Cortex of kidney (tissue), 1 donor: ENCODE measurements at places on chromosomes 7 and 10.

DNA sequence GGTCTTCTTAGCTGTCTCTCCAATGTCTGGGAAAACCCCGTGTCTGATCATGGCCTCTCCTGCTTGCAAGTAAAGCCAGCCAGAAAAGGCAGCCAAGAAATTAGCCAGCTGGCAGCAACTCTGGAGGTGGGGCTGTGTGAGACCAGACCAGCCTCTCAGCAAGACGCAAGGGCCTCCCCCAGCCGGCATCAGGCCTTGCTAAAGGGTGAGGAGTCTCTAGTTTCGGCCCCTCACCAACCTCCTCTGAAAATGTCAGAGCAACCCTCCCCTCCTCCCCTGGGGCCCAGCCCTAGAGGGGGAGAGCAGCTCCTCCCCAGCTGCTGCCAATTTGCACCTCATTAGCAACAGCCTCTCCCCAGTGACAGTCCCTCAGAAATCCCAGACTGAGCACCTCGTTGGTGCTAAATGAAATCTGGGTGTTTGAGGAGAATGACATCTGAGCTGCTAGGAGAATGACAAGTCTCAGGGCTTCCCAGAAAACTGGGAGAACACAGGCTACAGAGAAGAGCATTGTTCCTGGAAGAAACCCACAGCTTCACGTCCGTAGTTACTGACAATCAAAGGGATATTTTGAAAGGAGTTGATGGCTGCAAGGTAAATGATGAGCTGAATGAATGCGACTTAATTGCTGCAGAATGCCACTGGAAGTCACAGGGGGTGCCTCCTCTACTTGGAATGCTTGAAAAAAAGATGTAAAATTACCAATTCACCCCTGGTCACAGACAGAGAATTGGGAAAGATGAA is 25.9 kb downstream of the DGKI start:
- no peak for DNase-seq

DNA sequence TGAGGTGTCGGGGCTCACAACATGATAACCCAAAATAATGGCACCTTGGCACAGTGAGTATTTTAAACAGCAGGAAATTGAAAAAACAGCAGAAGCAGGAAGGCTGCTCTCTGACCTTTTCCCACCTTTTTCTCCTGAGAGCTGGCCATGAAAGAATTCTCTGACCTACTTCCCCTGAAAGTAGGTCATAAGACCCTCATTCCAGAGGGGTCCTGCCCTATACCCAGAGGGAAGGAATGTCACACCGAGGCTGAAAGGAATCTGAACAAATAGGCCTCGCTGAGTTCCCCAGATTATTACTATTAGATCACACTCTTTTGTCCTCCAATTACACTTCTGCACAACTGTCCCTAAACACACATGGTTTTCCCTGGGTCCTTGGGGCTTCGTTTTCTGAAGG is 18.8 kb downstream of the CPVL start:
- DNase-seq: no peak

GRCh38 chr10:103986360-103986759 is 19.4 kb downstream of the SLK start:
- no peak for DNase-seq

GRCh38 chr7:105567024-105567423 is 14.3 kb downstream of the EFCAB10 start:
- DNase-seq: no peak
